ENCODE measurements at places on chromosomes 6 and 20.
A peak's percentile ranks its signal among the peaks of the same experiment; 100 is the strongest.

GRCh38 chr6:169957351-169957963, 206.0 kb downstream of the ERMARD start:
- DNase-seq, result no peak

DNA sequence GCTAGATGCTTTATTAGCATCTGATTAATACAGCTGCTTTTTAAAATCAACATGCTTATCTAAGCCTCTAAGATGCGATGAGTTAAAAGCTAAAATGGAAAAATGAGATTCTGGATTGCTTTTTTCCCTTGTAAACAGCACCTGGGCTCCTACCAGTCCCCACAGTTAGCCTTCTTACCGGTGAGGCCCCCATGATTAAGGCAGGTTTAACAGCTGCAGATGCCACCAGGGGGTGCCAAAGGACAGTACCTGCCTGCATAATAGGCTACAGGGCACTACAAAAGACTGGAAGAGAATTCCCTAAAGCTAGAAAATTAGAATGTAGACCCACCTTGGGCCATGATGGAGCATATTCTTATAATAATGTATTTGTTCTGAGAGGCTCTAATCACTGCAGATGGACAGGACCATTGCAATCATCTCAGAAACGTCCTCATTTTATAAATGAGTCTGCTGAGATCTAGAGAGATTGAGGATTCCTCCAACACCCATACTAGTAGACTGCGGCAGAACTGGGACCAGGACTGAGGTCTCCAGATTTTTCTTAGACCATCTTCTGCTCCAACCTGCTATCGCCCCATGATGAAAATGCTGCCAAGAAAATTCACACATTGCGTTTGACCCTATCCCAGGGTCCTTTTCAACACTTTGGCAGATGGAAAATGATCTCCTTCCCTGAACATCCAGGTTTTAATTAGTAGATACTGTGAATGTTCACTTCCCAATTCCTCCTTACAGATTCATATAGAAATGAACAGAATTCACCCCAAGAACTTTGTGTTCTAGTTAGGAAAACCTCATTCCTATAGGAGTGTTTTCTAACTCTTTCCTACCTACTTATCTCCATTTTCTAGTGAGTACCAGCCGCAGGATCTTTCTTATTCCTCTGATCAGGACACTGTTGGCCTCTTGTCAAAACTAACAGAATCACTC, 148.8 kb downstream of the RPS12 start:
- DNase-seq, result peak; percentile 47

- DNase-seq, result no peak
These were observed 8.4 kb downstream of the CDKN1A start for GRCh38 chr6:36686668-36687513.

- DNase-seq, result no peak
These were observed 39.4 kb downstream of the NOL7 start for GRCh38 chr6:13654496-13654895.

DNA sequence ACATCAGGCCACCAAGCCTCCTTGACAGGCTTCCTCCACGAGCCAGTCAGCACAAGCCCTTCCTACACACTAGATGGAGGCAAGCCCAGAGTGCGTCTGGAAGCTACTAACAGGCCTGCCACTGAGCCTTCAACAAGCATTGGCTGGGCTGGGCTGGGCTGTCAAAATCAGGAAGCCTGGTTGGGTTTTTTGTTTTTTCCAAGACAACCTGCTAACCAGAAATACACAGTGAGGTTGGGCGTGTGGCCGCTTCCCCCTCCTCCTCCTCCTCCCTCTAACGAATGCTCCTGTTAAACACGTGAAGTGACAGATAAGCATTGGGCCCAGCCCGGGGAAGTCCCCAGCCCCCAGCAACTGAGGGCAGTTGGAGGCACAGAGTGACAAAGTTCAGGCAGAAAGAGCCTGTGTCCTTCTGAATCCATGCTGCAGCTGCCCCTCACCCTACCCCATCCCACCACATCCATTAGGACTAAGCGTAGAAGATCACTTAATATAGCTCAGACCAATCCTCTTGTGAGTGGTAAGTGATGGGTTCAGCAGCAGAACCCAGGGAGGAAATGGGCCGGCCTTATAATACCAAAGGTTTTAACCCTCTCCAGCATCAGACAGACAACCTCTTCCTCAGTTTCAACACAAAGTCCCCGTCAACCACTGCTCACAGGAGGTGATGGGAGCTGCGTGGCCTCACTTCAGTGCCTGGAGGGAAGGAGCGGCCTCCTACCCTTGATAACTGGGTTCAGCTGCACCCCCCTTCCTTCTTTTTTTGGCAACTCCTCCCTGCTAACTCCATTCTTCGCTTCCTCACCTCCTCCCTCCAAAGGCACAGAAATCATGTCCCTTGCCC, 1.1 kb downstream of the NFATC2 start:
- DNase-seq, result peak; percentile 45

DNA sequence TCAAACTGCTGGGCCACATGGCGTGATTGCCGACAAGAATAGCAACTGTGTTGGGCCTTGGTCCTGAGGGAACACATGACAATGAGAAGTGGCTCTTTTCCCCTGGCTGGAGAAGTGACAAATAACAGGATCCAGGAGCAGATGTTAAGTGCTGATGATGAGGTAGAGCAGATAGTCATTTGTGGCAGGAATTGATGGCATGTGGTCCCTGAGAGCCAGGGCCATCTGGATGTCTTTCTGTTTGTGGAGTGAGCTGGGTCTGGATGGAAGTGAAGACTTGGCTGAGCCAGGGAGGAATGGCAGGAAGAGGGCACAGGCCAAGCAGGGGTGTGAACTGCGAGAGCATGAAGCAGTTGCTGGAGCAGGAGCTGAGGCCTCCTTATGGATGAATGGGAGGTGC, 67.8 kb downstream of the SCAND1 start:
- DNase-seq, result no peak

DNA sequence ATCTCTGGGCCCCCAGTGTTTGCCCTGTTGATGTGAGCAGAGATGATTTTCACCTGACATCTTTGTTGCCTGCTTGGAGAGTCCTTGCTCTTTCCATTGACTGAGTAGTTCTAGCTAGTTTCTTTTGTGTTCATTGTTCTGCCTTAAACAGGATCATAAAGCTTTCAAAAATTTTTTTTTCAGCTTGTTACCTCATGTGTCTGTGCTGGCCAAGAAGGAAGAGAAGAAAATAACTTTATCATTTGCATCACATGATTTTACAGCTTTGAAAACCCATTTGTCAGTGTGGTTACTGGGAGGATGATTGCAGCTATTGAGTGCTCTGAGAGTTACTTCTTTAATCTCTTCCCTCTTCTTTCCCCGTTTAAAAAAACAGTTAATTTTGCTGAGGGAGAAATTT, 16.0 kb downstream of the FOXO3 start:
- DNase-seq, result no peak

GRCh38 chr6:165245701-165246100, 63.7 kb downstream of the C6orf118 start:
- DNase-seq, result no peak

- no peak for DNase-seq
These were observed 45.3 kb upstream of the RAB32 start for GRCh38 chr6:146498309-146498708.

- peak; percentile 93 for DNase-seq
These were observed at the start of gene PDRG1 for GRCh38 chr20:31951530-31952453. Gene PDRG1, minus strand, starts transcription at chr20:31952046. Its CDS starts 85 bp downstream, at chr20:31951961.

- DNase-seq, result no peak
These were observed 7.2 kb upstream of the PRR18 start for GRCh38 chr6:166315436-166315835.
